Uterus (tissue), 4 donors: ENCODE measurements at places on chromosomes 5 and 9. TPM values are rescaled to one million over a fixed set of nuclear protein-coding genes. Genes with fewer than 3 reads are reported as not detected.

DNA sequence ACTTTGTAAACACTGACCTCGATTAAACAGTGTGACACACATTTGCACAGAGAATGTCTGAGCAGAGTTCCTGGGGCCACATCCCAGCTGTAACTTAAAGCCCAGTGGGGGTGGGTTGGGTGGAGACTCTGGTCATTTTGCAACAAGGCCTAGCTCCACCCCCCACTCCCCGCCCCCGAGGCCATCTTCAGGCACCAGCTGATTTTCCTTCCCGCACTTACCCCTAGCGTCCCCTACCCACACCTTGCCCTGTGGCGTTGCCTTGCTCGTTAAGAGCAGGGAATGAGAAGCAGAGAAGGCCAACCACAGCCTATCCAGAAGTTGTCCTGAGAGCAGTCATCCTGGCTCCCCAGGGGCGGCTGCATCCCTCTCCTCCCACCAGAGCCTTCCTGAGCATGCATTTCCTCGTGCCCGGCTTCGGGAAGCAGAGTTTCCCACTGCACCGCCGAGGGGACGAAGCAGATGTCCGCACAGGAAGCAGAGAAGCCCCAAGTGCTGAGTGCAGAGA lies 101.7 kb upstream of the SARDH start:
- DNase-seq, result no peak

DNA sequence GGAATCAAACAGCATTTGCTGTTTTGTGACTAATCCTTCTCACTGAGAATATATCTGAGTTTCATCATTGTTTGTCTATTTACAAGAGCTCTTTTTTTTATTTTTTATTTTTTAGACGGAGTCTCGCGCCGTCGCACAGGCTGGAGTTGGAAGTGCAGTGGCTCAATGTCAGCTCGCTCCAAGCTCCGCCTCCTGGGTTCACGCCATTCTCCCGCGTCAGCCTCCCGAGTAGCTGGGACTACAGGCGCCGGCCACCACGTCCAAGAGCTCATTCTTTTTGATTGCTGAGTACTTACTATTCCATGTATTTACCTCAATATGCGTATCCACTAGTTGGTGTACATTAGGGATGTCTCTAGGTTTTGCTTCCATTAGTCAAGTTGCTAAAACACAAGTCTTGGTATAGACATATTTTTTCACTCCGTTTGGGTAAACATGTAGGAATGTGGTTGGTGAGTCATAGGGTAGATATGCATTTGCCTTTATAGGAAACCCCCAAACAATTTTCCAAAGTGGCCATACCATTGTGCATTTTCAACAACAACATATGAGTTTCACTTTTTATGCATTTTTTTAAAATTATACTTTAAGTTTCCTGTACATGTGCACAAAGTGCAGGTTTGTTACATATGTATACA lies 1005.0 kb upstream of the CDH10 start:
- DNase-seq, result no peak

DNA sequence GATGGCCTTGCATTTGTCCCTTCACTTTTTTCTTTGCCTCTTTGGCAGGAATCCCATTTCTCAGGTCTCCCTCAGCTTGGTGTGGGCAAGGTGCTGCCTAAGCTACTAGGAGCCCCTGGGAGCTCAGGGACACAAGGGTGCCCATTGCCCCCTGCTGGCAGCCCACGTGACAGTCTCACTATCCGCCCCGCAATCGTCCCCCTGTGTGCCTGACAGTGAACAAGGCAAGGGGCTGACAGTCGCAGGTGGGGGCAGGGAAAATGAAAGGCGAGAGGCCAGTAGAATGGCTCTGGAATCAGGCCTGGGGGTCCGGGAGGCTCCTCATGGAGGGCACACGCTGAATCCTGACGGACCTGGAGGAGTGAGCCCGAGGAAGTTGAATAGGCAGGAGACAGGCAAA lies 2.0 kb upstream of the PCDH12 start:
- DNase-seq, result no peak

The SLC4A9 gene
- not detected for total RNA-seq

DNA sequence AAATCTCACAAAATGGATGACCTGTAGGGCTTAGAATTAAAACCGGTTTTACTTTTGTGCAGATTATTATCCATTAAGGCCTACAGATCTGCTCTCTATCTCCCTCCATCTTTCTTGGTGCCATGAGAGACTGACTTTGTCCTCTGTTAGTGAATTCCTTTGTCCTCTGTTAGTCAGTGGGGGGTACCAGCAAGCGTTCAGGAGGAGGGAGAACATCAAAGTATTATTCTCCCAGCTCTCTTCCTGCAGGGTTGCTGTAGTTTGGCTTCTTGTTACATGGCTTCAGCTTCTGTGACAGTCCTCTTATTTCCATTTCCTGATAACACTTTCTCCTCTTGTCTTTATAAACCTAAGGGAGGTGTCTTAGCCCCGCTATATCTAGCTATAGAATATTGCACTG lies 850.5 kb upstream of the SEMA6A start:
- no peak for DNase-seq

DNA sequence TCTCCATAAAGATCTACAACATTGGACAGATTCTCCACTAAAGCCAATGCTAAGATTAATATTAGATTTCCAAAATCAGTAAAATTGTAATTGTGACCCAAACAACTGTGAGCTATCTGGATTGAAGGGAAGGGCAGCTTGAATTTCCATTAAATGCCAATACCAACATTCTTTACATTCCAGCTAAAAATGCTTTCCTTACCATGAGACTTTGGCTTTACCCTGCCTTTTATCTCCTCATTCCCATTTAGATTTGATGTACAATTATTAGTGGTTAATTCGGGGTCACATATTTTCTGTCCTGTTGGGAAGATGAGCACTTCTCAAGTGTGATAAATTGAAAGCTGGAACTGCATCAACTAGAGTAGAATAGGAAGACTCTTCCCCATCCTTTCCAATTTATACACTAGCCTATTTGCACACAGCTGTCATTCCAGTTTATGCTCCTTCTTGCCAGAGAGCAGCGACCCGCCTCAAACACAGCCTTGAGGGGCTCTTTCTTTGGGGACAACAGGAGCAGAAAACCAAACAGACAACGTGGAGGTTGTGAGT lies 33.1 kb upstream of the MYOT start:
- no peak for DNase-seq

The GARIN3 gene
- not detected for total RNA-seq

The FAM200C gene
- 34.1 TPM for total RNA-seq

DNA sequence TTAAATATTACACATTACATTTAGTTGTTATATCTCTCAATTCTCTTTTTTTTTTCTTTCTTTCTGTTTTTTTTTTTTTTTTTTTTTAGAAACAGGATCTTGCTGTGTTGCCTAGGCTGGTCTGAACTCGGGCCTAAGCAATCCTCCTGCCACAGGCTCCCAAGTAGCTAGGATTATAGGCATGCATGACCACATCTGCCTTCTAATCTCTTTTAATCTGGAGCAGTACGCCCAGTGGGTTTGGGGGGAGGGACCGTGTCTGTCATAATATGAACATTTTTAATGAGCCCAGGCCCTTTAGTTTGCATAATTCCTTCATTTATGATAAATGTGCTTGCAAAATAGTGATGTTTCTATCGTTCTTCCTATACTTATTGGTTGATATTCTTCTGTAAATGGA lies 10.3 kb downstream of the RHOBTB3 start:
- no peak for DNase-seq

GRCh38 chr9:69546265-69546664 lies 125.9 kb downstream of the APBA1 start:
- no peak for DNase-seq

DNA sequence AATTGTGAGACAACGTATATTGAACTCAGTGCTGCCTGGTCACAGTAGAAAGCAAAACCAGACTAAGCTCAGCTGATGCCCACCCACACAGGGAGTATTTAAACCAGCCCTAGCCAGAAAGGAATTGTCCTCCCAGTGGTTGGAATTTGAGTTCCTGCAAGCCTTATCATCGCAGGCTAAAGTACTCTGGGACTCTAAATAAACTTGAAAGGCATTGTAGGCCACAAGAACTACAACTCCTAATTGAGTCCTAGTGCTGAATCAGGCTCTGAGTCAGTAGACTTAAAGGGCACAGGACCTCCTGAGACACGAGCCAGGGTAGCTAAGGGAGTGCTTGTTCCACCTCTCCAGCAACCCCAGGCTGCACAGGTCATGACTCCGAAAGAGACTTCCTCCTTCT lies 171.4 kb downstream of the MCTP1 start:
- DNase-seq, result no peak

GRCh38 chr5:124948754-124949275 lies 202.4 kb upstream of the ZNF608 start:
- no peak for DNase-seq

GRCh38 chr9:130990978-130991777 lies 17.8 kb upstream of the LAMC3 start:
- no peak for DNase-seq

DNA sequence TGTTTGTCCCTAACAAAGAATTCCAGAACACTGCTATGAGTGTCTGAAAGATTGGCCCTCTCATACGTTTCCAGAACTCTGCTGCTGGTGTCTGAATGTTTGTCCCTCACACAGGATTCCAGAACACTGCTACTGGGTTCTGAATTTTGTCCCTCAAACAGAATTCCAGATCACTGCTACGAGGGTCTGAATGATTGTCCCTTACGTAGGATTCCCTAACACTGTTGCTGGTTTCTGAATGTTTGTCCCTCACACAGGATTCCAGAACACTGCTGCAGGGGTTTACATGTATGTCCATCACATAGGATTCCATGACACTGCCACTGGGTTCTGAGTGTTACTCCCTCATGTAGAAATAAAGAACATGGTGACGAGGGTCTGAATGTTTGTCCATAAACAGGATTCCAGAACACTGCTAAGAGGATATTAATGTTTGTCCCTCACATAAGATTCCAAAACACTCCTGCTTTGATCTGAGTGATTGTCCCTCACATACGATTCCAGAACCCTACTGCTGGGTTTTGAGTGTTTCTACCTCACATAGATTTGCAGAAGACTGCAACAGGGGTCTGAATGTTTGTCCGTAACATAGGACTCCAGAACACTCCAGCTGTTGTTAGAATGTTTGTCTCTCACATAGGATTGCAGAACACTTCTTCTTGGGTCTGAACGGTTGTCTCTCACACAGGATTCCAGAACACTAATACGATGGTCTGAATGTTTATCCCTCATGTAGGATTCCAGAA lies 214.4 kb downstream of the FOXD4L6 start:
- DNase-seq, result no peak

DNA sequence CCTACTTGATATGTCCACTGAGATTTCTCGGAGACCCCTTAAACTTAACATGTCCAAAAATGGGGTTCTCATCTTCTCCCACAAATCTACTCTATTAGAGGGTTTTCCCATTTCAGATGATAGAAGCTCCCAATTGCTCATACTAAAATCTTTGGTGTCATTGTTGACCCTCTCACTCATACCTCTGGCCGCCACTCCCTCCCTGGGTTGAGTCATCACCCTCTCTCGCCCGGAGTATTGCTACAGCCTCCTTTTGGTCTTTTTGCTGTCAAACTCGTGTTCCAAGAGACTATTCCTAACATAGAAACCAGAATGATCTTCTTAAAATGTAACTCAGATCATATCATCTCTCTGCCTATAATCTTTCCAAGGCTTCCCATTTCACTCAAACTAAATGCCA lies 91.0 kb upstream of the GNAQ start:
- DNase-seq, result no peak

The CD274 gene
- 6.2 TPM for total RNA-seq

The SOX30 gene
- not detected for total RNA-seq

DNA sequence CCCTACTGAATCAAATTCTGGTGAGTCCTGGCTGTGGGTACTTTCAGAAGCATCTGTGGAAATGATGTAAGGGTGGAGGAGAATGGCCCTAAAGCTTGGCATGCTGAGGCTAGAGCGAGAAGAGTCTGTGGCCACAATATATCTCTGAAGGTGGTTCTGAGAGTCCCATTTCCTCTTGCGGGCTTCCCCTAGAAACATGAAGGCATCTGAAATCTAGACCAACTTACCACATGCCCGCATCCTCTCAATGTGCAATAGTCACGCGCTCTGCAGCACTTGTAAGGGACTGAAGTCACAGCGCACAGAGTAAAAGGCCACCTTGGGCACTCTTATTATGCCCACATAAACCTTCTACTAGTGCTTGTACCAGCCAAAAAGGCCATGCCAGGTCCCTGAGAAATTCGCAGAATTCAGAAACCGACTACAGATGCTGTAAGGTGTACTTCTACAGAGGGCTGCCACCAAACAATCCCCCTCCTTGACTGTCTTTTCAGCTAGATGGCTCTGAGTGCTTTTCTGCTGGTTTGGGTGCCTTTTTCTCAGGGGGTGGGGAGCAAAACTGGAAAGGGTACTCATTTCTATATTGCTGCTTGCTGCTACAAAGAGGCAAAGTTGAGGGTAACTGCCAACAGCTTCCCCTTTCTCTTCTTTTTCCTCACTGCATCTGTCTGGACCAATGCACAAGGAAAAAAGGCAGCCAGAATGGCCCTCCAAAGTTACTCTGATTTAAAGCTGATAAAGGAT lies 107.3 kb downstream of the ZDHHC21 start:
- no peak for DNase-seq

DNA sequence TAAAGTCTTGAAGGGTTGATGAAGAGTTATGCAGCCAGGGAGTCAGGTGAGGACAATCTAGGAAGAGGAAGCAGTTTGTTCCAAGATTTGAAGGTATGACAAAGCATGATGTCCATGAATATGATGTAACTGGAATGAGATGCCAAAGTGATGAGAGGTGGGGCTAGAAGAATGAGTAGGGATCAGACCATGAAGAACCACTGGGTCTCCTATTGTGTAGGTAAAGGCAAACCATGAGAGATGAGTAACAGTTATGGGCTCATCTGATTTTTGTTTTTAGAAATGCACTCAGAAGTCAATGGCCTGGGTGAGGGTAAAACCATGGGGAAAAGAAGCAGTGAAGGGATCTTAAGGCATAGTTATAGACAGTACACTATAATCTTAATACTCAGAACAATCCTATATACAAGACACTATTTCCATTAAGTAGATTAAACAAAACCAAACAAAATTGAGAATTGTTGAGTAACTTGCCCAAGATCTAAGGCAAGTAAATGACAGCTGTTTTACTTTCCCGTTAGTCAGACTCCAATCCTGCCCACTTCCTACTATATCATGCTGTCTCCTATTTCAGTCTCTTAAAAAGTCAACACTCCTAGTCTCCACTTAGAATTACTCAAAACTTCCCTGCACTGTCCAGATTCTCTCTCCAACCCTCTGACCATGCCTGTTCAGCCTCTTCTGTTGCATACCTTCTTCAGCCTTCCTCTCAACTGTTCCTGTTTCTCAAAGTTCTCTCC lies 393.8 kb upstream of the MEF2C start:
- DNase-seq, result no peak

The PCDHB13 gene
- 9.9 TPM for total RNA-seq

DNA sequence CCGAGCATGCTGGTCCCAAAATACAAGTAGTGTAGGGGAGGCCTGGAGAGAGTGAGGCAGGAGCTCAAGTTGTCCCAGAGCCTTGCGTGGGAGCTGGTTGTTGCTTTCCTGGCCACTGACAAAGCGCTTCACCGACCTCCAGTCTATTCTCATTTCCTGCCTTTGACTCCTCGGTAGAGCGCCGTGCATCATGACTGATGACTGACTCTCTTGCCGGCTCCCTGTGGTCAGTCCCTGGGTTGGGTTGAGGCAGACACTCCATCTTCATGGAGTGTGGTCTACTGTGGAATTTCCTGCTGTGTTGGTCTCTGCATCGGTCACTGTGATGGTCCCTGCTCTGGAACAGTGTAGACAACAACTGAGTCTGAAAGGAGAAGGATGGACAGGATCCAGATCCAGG lies 175.1 kb upstream of the S1PR3 start:
- no peak for DNase-seq
